Spleen (tissue), 13 donors: ENCODE measurements at places on chromosomes 3 and 15. TPM values are rescaled to one million over a fixed set of nuclear protein-coding genes. Genes with fewer than 3 reads are reported as not detected.

The SLC2A2 gene
- not detected for total RNA-seq

The GADL1 gene
- total RNA-seq, result 0.16 TPM

The CSTA gene
- 7.3 TPM for total RNA-seq

The MCTP2 gene
- 173 TPM for total RNA-seq

The SSUH2 gene
- total RNA-seq, result 0.94 TPM

The WNT7A gene
- total RNA-seq, result 2.4 TPM

The EXOSC7 gene
- 41.3 TPM for total RNA-seq

The DNAH12 gene
- total RNA-seq, result 0.32 TPM

DNA sequence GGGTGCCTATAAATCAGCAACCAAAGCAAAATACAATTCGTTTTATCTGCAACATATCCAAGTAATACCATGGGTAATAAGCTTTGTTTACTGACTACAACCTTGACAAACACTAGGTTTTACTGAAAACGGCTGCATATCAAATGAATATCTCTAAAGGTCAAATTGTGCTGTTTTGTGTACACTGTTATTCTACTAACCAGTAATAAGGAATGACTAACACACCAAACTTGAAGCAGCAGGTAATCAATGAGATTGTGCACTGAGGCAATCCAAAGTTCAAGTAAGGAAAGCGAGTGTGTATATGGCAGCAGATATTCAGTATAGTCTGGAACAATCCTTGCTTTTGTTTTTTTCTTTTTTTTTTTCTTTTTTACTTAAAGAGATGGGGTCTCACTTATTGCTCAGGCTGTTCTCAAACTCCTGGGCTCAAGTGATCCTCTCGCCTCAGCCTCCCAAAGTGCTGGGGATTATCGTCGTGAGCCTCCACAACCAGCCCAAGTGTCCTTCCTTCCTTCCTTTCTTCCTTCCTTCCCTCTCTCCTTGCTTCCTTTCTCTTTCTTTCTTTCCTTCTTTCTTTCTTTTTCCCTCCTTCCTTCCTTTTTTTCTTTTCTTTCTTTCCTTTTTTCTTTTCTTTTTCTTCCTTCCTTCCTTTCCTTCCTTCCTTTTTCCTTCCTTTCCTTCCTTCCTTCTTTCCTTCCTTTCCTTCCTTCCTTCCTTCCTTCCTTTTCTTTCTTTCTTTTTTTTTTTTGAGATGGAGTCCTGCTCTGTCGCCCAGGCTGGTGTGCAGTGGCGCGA lies 34.9 kb downstream of the AP3S2 start:
- DNase-seq, result no peak

GRCh38 chr15:40722934-40723333 lies 28.0 kb downstream of the RAD51 start:
- no peak for DNase-seq

DNA sequence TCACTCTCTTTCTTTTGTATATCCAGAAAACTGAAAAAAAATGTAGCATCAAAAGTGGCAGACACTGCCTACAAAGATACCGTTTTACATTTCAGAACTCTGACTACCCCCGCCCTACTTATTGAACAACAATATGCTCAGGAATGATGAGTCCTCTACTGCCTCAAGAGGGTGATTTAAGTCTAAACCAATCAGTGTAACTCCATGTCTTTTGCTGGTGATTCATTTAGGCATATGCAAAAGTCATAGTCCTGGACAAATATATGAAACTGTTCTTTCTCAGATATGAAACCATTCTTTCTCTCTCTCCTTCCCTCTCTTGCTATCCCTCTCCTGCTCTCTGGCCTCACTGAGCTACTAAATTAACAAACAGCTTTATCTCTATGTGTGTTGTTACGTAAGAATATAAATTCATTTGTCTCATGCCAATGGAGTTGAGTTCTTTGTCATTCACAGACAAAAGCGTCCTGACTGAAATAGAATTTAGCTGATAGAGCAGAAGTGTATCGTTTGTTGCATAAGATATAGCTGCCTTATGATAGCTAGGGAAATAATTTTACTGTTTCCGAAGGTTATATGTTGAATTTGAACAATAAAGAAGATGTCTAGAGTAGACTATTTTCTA lies 133.7 kb upstream of the OSTN start:
- DNase-seq, result no peak

DNA sequence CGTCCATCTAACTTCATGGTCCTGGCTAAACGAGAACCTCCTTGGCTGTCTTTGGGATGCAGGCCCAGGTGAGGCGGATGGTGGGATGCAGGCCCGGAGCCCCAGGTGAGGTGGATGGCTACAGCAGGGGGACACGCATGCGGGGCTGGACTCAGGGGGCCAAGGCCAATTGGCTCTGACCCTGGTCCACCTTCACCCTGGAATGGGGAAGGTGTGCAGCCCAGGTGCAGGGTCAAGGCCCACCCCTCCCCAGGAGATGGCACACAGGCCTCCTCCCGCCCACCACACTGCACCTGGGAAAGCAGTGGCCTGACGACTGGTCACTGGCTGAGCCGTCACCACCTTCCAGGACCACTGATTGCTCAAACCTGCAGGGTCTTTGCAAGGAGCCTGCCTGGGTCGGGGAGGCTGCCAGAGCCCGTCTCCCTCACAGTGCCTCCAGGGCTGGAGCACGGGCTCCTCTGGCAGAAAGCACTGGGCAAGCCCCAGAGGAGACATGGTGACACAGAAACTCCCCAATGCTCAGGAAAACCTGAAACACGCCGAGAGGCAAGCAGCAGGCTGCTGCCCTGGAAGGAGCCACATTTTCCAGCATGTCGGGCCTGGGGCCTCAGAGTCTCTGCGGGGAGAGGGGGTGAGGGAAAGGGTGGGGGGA lies 159.6 kb downstream of the LRRK1 start:
- peak; percentile 61 for DNase-seq

GRCh38 chr3:179710079-179710478 lies 57.2 kb downstream of the USP13 start:
- DNase-seq, result no peak

DNA sequence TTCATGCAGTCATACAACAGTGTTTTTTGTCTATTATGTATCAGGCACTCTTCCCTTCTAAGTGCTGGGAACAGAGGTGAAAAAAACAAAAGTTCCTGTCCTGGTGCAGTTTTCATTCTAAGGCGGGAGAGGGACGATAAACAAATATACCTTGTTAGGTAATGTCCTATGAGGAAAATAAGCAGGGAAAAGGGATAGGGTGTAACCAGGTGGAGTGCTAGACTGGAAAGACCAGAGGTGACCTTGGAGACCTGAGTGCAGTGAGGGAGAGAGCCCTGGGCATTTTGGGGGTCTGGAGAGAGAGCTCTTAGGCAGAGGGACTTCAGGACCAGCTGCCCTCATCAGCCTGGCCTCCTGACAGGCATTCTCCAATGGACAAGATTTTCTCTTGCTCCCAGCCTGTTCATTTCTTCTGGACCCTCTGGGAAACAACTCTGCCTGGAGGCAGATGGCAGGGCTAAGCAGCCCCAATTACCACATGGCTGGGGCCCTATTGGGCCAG lies 97.2 kb upstream of the TJP1 start:
- DNase-seq, result no peak

- no peak for DNase-seq
These were observed 132.3 kb downstream of the VPS8 start for GRCh38 chr3:184944241-184944640.

DNA sequence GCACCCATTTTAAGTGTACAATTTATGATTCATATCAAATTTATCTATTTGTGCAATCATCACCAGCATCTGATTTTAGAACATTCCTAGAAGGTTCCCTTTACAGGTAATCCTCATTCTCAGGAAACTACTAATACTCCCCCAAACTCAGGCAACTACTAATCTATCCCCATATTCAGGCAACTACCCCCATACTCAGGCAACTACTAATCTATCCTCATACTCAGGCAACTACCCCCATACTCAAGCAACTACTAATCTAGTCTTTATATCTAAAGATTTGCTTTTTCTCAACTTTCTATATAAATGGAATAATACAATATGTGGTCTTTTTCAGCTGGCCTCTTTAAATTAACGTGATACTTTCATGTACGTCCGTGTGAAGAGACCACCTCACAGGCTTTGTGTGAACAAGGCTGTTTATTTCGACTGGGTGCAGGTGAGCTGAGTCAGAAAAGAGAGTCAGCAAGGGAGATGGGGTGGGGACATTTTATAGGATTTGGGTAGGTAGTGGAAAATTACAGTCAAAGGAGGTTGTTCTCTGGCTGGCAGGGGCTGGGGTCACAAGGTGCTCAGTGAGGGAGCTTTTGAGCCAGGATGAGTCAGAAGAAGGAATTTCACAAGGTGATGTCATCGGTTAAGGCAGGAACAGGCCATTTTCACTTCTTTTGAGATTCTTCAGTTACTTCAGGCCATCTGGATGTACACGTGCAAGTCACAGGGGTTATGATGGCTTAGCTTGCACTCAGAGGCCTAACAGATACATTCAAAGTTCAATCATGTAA lies 1444.5 kb upstream of the CADM2 start:
- no peak for DNase-seq

DNA sequence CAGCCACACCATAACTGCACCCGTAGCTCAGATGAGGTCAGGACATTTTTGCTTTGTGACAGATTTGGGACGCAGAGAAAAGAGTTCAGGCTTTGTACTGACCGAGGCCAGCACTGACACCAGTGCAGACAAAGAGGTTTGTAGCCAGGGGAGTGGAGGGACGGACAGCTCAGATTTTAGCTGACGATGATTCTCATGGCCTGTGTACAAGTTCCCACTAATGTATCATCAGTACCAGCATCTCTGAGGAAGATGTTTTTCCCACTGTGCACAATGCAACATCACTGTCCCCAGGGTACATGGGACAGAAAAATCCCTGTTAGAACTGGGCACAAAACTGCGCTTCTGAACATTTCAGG lies 112.7 kb downstream of the SLCO3A1 start:
- DNase-seq, result no peak

DNA sequence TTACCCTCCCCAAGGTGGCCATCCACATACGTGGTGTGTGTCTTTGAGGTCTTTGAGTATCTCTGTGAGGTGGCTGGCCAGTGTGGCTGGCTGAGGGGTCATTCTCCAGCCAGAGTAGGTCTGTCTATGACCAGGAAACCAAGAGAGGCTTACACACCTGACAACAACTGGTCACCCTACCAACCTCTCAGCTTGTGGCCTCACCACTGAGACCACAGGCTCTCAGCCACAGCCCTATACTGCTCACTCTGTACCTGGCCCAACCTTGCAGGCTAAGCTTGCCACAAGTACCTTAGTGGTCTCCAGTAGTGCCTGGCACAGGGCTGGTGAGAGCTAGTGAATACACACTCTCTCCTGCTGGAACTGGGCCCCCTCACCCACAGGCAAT lies 5.1 kb downstream of the HEMK1 start:
- no peak for DNase-seq

DNA sequence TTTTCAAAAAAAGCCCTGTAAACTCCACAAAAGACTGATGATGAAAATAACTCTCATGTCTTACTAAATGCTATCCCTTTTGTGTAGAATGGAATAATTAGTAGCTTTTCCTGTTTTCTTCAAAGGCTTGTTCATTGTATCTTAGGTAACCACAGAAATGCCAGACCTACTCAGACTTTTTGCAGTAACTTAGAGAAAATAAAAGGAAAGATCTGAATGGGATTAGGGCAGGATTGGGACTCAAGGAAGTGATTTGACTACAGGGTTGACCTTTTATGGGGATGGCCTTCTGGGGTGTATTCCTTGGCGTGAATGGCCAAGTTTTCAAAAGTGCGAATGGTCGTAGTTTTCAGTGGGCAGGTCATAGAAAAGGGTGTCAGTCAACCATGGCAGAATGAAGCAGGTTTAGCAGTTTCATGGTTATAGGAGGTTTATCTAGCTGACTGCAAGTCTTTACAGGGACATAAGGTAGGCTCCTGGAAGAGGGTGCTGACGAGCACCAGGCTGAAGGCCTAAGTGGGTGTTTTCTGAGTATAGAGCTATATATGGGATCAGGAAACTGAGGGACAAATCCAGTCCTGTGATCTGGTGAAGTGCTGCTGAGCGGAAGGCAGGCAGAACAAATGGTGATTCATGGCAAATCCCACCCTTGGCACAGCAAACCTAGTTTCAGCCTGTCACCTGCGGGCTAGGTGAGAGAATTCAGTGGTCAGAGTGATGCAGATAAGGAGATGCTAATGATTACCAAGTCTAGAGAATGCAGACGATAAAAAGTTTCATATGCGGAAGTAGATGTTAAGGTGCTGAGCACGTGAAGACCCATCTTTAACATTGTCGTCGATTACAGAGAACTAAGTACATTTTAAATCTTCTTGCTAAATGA lies 46.4 kb downstream of the IL1RAP start:
- DNase-seq, result no peak
